ENCODE measurements at places on chromosomes 2 and 18. TPM values are rescaled to one million over a fixed set of nuclear protein-coding genes. Genes with fewer than 3 reads are reported as not detected.

MMADHC gene
- 129 TPM for total RNA-seq

SLC11A1 gene
- total RNA-seq, result 0.05 TPM

ASIC4 gene
- total RNA-seq, result not detected

LRP1B gene
- not detected for total RNA-seq

ARPC2 gene
- 507 TPM for total RNA-seq

GRCh38 chr2:72895154-72895553 lies 7.9 kb downstream of the SPR start:
- peaks cover 18% of the 10 kb centered on the region for H3K27me3 ChIP-seq
- no peak overlapping the region for H3K27ac ChIP-seq
- DNase-seq, result no peak
- no peaks in the 10 kb centered on the region for H3K36me3 ChIP-seq

GRCh38 chr2:109423556-109424359 lies 190.0 kb downstream of the SEPTIN10 start:
- H3K27ac ChIP-seq, result no peak overlapping the region
- H3K4me1 ChIP-seq, result no peaks in the 10 kb centered on the region
- DNase-seq, result no peak
- H3K36me3 ChIP-seq, result no peaks in the 10 kb centered on the region
- peaks cover 6% of the 10 kb centered on the region for H3K27me3 ChIP-seq

GRCh38 chr2:141142025-141142424 lies 988.8 kb downstream of the LRP1B start:
- no peaks in the 10 kb centered on the region for H3K36me3 ChIP-seq
- no peak overlapping the region for H3K27ac ChIP-seq
- no peak for DNase-seq

DNA sequence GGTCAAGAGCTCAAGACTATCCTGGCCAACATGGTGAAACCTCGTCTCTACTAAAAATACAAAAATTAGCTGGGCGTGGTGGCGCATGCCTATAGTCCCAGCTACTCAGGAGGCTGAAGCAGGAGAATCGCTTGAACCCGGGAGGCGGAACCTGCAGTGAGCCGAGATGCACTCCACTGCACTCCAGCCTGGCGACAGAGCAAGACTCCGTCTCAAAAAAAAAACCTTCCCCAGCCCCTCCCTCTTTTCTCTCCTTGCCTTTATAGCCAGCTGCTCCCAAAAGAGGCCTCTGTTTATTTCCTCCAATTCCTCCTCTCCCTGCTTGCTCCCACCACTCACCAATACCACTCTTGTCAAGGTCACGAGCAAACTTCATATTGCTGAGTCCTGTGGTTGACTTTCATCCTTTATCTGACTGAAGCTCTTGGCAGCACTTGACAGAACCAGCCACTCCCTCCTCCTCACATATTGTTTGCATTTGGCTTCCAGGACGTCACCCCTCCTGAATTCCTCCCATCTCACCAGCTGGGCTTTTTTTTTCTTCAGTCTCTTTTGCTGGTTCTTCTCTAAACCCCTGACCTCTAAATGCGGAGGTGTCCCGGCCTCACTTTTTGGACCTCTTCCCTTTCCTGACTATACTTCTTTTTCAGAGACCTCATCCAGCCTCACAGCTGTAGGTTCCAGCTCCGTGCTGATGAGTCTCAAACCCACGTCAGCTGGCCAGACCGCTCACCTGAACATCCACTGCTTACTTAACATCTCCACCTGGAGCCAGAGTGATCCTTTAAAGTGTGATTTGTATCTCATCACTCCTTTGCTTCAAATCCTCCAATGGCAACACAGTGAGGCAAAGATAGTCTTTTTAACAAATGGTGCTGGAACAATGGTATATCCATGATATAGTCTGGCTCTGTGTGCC lies 84.6 kb upstream of the CAB39 start:
- H3K27me3 ChIP-seq, result no peaks in the 10 kb centered on the region
- H3K36me3 ChIP-seq, result peaks cover 5% of the 10 kb centered on the region
- DNase-seq, result no peak
- no peak overlapping the region for H3K4me3 ChIP-seq
- H3K4me1 ChIP-seq, result peaks cover 14% of the 10 kb centered on the region
- no peak overlapping the region for H3K27ac ChIP-seq

DNA sequence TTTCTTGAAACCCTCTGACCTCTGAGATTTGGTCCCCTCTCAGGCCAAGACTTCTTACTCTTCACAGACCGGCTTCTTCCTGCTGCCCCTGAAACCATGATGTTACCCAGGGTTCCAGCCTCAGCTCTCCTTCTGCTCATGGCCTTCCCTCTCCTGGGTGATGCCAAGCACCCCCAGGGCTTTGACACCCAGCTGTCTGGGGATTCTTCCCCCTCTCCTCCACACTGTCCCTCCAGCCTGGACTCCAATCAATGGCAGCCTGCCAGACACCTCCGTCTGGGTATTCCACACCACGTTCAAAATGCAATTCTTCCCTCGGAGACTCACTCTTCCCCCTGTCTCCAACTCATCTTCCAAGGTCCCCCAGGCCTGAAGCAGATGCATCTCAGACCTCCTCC lies 25.0 kb downstream of the SPP2 start:
- H3K4me1 ChIP-seq, result no peaks in the 10 kb centered on the region
- no peak for DNase-seq
- H3K27me3 ChIP-seq, result peaks cover 5% of the 10 kb centered on the region
- H3K4me3 ChIP-seq, result no peak overlapping the region
- no peak overlapping the region for H3K27ac ChIP-seq
- no peaks in the 10 kb centered on the region for H3K36me3 ChIP-seq

- H3K4me1 ChIP-seq, result peaks cover 10% of the 10 kb centered on the region
- no peak overlapping the region for H3K4me3 ChIP-seq
- H3K36me3 ChIP-seq, result peaks cover 10% of the 10 kb centered on the region
- DNase-seq, result no peak
- H3K27ac ChIP-seq, result no peak overlapping the region
These were observed 9.4 kb upstream of the CEP68 start for GRCh38 chr2:65046633-65047407.

DNA sequence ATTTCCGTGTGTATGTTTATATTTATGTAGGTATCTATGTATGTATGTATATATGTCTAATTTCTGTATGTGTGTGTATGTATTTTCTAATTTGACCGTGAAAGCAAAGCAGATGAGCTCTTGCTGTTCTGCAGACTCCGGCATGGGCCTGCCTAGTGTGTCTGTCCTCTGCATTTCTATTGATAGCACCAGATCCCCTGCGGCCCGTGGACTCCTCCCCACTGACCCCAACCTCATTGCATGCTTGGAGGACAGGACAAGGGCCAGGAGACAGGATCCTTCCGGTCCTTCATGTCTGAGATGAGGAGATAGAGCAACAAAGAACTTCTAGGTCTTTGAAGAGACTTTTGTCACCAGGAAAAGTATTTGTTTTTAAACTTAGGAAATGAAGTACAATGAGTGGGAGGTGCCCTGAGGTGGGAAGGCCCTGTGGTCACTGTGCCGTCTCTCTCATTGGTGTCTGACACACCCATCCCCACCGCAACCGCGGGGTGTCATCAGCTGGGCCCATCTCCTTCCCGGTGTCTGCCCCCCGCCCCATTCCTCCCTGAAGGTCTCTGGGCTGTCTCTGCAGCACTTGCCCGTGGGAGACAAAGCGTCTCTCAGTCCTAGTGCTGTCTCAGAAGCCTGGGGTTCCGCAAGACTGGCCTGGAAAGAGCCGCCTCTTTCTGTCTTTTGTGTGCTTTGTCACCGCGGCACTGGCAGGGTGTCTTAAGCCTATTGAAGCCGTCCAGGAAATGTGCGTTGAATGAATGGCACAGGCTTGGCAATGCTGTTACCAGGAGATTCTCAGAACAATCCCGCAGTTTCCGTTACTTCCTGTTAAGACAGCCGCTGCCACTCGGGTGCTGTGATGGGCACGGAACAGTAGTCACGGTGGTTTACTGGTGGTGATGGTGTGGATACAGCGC lies 216.4 kb downstream of the AGAP1 start:
- no peaks in the 10 kb centered on the region for H3K4me1 ChIP-seq
- H3K27me3 ChIP-seq, result no peaks in the 10 kb centered on the region

GRCh38 chr2:157746234-157746950 lies 117.7 kb upstream of the ACVR1C start:
- peaks cover 47% of the 10 kb centered on the region for H3K36me3 ChIP-seq
- no peak for DNase-seq
- H3K4me1 ChIP-seq, result peaks cover 69% of the 10 kb centered on the region
- no peak overlapping the region for H3K4me3 ChIP-seq

GRCh38 chr18:27130065-27130630 lies 55.0 kb downstream of the CHST9 start:
- no peak overlapping the region for H3K27ac ChIP-seq
- no peak for DNase-seq
- H3K4me3 ChIP-seq, result no peak overlapping the region
- H3K4me1 ChIP-seq, result no peaks in the 10 kb centered on the region

GRCh38 chr2:68377137-68377780 lies 12.2 kb downstream of the PLEK start:
- DNase-seq, result no peak
- peaks cover 13% of the 10 kb centered on the region for H3K27me3 ChIP-seq
- H3K36me3 ChIP-seq, result peaks cover 7% of the 10 kb centered on the region
- H3K27ac ChIP-seq, result no peak overlapping the region
- no peak overlapping the region for H3K4me3 ChIP-seq

GRCh38 chr2:231541645-231542044 lies 11.4 kb upstream of the NMUR1 start:
- H3K27ac ChIP-seq, result no peak overlapping the region
- H3K27me3 ChIP-seq, result peaks cover 6% of the 10 kb centered on the region
- H3K4me1 ChIP-seq, result peaks cover 33% of the 10 kb centered on the region
- H3K4me3 ChIP-seq, result no peak overlapping the region
- peaks cover 19% of the 10 kb centered on the region for H3K36me3 ChIP-seq
- DNase-seq, result no peak

DNA sequence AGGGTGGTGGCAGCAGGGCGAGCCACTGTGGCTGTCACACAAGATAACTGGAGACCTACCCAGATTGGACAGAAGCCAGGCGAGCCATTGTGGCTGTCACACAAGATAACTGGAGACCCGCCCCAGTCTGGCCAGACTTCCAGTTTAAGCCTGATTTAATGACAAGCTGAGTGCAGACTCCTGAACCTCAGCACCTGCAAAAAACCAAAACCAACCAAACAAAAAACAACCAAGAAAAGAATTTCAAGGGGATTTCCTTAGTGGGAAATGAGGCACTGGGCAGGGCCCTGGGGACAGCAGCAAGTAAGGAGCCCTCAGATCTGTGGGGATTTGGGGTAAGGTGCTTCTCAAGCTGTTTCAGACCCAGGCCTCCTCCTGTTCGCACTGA lies 95.2 kb upstream of the BOD1L2 start:
- H3K4me3 ChIP-seq, result no peak overlapping the region
- no peaks in the 10 kb centered on the region for H3K27me3 ChIP-seq
- no peak for DNase-seq
- no peaks in the 10 kb centered on the region for H3K4me1 ChIP-seq

DNA sequence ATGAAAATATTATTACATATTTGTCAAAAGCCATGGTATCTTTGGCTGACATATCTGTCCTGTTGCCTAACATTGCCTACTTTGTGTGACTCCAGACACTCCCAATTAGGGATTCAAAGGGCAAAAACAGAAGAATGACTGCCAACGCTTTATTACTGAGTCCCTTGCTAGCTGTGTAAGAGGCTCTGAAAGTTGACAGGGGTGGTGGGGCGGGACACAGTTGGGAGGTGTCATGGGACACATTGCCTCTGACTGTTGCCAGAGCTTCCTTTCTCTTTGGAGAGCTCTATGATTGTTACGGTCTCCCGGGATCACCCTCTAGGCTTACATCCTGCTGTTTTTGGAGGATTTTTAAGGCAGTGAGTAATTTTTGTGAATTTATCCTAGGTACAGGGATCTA lies 249.6 kb upstream of the ACVR2A start:
- no peak overlapping the region for H3K4me3 ChIP-seq
- no peak overlapping the region for H3K27ac ChIP-seq
- H3K4me1 ChIP-seq, result no peaks in the 10 kb centered on the region
- H3K27me3 ChIP-seq, result peaks cover 2% of the 10 kb centered on the region
